Activated CD8-positive, alpha-beta T cell treated with anti-CD3 and anti-CD28 coated beads for 36 hours (primary cell): ENCODE measurements at places on chromosomes 12 and 14. TPM values are rescaled to one million over a fixed set of nuclear protein-coding genes. Genes with fewer than 3 reads are reported as not detected.

Gene IRF2BPL
- 37.7 TPM for total RNA-seq

Gene SMAGP
- 0.96 TPM for total RNA-seq

Gene TOGARAM1
- 5.5 TPM for total RNA-seq

DNA sequence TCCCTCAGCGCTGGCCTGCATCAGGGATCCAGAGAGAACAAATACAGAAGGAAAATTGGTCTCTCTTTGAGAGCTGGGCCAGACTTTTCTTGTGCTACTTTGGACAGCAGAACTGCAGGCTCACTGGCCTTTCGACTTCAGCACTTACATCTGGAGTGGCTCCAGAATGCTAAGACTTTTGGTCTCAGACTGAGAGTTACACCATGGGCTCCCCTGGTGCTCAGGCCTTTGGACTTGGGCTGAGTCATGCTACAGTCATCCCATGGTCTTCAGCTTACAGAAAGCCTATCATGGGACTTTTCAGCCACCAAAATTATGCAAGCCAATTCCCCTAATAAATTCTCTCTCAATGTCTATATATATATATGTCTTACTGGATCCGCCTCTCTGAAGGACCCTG is 9.0 kb upstream of the CD163 start:
- DNase-seq: no peak
- no peaks in the 10 kb centered on the region for H3K36me3 ChIP-seq
- H3K4me3 ChIP-seq: no peak overlapping the region
- no peaks in the 10 kb centered on the region for H3K4me1 ChIP-seq
- H3K27ac ChIP-seq: no peak overlapping the region
- peaks cover 15% of the 10 kb centered on the region for H3K27me3 ChIP-seq
